B cell (primary cell): ENCODE measurements at places on chromosomes 7 and 10. TPM values are rescaled to one million over a fixed set of nuclear protein-coding genes. Genes with fewer than 3 reads are reported as not detected.

- no peak for DNase-seq
Measured at GRCh38 chr7:47992446-47992845, 13.0 kb upstream of the HUS1 start.

DNA sequence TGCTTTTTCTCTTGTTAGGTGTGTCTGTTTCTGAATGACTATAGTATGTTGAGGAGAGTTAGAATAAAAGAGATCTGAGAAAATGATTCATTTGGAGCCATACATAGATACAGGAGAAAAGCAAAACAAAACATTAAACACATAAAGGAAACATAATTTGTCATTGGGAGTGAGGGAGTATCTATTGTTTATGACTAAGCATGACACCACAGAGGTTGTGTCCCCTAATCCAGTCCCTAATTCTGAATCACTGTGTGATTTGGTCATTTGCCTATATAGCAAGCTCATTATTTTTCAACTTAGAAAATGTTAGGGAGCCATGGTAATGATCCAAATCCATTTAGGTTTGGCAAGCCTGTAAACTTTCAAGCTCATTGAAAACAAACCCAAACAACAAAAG, 132.3 kb upstream of the BMPER start:
- DNase-seq: no peak

DNA sequence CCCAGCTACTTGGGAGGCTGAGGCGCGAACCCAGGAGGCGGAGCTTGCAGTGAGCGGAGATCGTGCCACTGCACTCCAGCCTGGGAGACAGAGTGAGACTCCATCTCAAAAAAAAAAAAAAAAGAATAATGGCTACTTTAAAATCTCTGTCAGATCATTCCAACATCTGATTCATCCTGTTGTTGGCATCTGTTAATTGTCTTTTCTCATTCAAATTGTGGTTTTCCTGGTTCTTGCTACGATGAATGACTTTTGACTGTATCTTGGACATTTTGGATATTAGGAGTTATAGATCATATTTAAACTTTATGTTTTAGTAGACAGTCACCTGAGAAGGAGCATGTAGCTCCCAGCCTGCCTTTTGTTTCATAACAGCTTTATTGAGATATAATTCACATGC, 8.5 kb downstream of the TPST1 start:
- DNase-seq: no peak

DNA sequence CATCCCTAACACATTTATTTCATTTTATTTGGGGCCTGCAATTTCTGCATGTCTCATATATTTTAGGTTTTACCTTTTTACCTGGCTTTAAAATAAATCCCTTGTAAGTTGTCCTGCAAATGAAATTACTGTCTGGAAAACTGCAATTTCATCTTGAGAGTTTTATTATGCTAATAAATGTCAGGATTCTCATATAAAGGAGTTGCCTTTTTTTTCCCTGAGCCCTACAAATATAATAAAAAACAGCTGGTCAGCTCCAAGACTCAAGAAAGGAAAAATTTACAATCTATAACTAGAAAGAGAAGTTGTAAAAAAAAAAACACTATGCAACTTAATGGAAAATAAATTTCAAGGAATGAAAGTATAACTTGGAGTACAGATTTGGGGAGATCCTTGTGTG, 108.7 kb downstream of the SH2D4B start:
- DNase-seq: no peak

GRCh38 chr7:151537818-151538561, 18.3 kb upstream of the RHEB start:
- no peak for DNase-seq

- no peak for DNase-seq
Measured at GRCh38 chr7:152144557-152145245, 119.2 kb downstream of the GALNT11 start.

The MRLN gene
- not detected in 2 replicates for total RNA-seq

The FAM131B gene
- total RNA-seq: 0.05 and 0.12 TPM in 2 replicates

The ALKBH4 gene
- 8.6 and 11.0 TPM in 2 replicates for total RNA-seq
